ENCODE measurements at places on chromosomes 6 and 20.

DNA sequence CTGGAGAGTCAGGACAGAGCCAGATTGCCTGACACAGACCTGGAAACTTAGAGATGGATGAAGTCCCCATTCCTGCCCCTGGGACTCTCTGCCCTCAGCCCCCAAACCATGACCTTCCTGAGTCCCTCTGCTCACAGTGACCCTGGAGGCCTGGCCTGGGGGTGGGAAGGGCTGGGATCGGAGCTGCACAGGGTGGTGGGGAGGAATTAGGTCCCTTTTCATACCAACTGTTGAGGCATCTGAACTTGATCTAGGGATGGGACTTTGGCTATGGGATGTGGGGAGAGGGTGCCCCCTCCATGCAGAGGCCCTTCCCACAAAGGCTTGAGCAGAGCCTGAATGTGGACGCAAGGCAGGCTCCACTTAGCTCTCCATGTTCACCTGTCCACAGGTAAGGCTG is 144.1 kb downstream of the MRPL14 start:
- no peak for DNase-seq

DNA sequence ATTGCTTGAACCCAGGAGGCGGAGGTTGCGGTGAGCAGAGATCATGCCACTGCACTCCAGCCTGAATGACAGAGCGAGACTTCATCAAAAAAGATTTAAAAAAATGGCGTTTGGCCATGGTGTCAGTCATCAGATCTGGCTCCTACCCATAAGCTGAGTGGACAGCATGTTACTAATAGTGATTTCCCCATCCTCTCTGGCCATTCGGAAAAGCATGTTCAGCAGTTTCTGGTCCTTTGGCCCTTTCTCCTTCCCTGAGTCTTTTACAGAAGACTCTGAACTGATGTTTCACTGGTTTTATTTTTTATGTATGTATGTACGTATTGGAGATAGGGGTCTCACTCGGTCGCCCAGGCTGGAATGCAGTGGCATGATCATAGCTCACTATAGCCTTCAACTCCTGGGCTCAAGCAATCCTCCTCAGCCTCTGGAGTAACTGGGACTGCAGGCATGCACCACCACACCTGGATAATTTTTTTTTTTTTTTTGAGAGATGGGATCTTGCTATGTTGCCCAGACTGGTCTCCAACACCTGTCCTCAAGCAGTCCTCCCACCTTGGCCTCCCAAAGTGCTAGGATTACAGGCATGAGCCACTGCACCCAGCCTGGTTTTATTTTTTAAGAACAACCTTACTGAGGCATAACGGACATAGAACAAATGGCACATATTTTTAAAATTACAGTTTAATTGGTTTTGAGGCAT is 84.2 kb upstream of the CNKSR3 start:
- DNase-seq = no peak

DNA sequence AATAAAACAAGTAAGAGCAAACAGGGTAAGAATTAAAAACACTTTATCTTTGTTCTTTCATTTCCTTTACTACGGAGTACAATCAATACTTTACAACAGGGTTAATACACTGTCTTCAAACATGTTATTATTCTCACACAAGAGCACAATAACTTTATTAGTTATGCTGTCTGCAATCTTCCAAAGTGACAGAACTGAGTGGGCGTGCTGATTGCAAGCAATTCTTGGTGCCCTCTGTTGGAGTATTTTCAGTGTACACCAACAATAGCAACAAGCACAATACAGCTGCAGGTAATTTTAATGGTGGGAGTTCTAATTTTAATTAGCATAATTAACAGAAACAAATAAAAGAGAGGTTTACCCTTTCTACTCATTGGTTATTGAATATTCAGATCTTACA is 33.9 kb upstream of the PTPRK start:
- DNase-seq = no peak

DNA sequence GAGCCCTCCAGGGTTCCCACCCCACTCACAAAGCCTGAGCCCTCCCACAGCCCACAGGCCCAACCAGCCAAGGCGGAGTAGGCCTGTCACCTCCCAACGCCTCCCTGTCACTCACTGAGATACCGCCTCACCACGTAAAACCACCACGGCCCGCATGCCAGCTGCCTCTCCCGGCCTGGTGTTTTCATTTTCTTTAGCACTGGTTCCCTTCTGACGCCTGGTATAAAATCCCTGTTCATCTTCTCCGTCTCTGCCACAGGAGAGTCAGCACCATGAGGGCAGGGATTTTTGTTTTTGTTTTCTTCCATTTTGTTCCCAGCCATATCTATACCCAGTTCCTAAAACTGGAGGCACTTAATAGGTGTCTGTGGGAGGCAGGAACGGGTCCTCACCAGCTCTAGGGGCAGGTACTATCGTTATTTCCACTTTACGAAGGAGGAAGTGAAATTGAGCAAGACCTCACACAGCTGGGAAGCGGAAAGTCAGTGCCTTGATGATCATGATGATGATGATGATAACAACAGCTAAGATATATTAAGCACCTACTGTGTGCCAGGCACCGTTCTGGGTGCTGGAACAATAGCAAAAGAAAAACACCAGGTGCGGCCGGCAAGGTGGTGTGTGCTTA is 58.6 kb downstream of the SNAI1 start:
- DNase-seq = no peak

DNA sequence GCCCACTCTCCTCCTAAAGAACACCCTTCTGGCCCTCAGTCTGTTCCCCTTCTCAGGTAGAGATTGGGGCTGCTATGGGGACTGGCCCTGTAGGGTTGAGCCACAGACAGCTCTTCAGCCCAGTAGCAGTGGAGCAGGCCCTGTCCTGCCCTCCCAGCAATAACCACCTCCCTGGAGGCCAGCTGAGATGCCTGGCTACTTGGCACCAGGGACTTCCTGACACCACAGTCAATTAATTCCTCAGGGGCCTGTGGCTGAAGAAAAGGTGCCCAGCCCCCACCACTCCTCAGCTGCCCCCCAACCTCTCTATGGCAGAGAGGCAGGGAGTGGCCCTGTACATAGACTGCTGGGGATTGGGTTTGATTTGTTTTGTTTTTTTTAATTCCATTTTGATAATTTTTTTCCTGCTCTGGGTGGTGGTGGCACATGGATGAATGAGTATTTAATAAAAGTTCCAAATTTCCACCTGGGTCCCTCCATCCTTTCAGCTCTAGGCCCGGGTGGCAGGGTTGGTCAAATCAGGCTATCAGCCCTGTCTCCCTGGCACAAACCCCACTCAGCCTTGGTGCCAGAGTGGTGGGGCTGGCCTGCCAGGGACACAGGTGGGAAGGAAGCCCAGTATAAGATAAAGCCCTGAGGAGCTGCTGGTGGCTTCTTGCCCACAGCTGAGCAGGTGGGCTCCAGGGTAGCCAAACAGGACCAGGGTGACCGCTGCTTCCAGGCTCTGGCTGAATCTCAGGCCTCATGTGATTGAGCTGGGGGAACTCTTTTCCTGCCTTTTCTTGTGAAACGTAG is 1.9 kb upstream of the DEF6 start:
- no peak for DNase-seq

DNA sequence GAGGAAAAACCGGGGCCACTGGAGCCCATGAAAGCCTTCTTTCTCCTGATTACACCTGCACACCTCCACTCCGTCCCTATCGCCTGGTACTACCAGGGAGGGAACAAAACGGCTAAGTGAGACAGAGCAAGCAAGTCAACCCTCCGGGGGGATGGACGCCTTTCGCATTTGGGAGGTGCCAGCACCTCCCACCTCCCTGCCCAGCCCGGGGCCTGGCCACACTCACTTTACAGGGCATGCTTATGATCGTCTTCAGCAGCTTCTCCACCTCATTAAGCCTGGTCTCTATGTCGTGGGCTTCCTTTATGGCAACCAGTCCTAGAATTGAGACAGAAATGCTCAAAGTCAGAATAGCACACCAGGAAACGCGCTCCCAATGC is 13.7 kb downstream of the PXDC1 start:
- no peak for DNase-seq
